ENCODE measurements at places on chromosomes 7 and 10. TPM values are rescaled to one million over a fixed set of nuclear protein-coding genes. Genes with fewer than 3 reads are reported as not detected.

CISD1 gene
- 65.4 TPM for total RNA-seq

- H3K27ac ChIP-seq: no peak overlapping the region
- H3K36me3 ChIP-seq: no peaks in the 10 kb centered on the region
- H3K4me3 ChIP-seq: no peak overlapping the region
Observed at GRCh38 chr7:122255454-122255853, 49.1 kb downstream of the FEZF1 start.

- peak overlapping the region; percentile 63 for H3K4me3 ChIP-seq
- peaks cover 26% of the 10 kb centered on the region for H3K4me1 ChIP-seq
- peak overlapping the region; percentile 75 for H3K27ac ChIP-seq
- no peaks in the 10 kb centered on the region for H3K27me3 ChIP-seq
- peaks cover 4% of the 10 kb centered on the region for H3K36me3 ChIP-seq
- DNase-seq: peak; percentile 50
Observed at GRCh38 chr10:86536294-86536861, 14.8 kb upstream of the WAPL start.

- H3K27me3 ChIP-seq: no peaks in the 10 kb centered on the region
- H3K4me1 ChIP-seq: peaks cover 11% of the 10 kb centered on the region
- no peak overlapping the region for H3K4me3 ChIP-seq
- no peak overlapping the region for H3K27ac ChIP-seq
- DNase-seq: no peak
- peaks cover 4% of the 10 kb centered on the region for H3K36me3 ChIP-seq
Observed at GRCh38 chr10:119428789-119429188, 113.7 kb downstream of the RGS10 start.

DNA sequence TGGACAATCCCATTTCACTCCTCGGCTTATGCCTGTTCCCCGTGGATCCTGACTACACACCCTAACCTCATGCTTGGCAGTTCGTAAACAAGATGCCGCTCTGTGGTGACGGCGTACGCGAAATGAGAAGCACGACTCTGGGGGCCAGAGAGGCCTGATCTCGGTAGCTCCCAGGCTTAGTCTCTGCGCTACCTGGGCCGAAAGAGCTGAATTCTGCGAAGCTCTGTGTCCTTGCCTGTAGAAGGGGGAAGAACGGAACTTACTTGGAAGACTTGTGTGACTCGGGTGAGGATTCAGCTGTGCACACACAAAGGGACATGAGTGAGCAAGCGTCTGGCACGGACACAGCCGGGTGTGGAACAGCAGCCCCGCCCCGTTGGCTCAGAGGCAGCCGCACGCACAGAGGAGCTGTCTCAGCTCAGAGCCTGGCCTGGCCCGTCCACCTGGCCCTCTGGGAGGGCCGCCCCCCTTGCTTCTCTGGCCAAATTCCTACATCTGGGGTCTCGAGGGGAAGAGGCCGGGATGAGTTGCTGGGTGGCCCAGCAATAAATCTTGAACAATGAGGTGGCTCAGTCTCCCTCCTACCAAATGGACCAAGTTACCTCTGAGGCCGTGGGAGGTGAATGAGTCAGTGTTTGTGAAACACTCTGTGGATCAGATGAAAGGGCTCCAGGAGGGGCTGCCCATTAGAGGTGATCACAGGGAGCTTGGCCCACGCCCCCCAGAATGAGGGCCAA is 83.8 kb downstream of the PDGFA start:
- H3K4me3 ChIP-seq: no peak overlapping the region
- H3K27ac ChIP-seq: no peak overlapping the region
- H3K27me3 ChIP-seq: no peaks in the 10 kb centered on the region
- H3K36me3 ChIP-seq: no peaks in the 10 kb centered on the region

AMPH gene
- total RNA-seq: not detected

- H3K4me1 ChIP-seq: peaks cover 13% of the 10 kb centered on the region
- no peak overlapping the region for H3K4me3 ChIP-seq
- peaks cover 7% of the 10 kb centered on the region for H3K36me3 ChIP-seq
- DNase-seq: no peak
Observed at GRCh38 chr10:63343476-63343875, 122.3 kb downstream of the JMJD1C start.

NUP42 gene
- total RNA-seq: 48.2 TPM

DNA sequence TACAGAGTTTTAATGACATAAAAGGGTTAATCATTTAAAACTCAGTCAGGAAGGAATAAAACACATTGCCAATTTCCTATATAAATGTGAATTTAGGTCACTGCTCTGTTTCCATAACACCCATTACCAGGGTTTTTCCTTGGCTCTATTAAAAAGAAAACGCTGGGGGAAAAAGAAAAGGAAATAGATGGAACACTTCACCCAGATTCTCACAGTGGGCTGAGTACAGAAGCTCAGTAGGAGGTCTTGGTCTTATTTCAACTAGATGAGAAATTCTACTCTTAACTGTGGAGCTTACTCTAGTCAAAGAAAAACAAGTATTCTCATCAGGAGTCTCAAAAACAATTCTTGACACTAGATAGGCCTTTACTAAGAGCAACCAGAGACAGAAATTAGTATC is 36.5 kb downstream of the GLUD1 start:
- no peaks in the 10 kb centered on the region for H3K4me1 ChIP-seq
- no peaks in the 10 kb centered on the region for H3K27me3 ChIP-seq
- H3K27ac ChIP-seq: no peak overlapping the region
- DNase-seq: no peak
- H3K4me3 ChIP-seq: no peak overlapping the region
- H3K36me3 ChIP-seq: peaks cover 11% of the 10 kb centered on the region

- H3K36me3 ChIP-seq: no peaks in the 10 kb centered on the region
- no peak overlapping the region for H3K27ac ChIP-seq
- no peaks in the 10 kb centered on the region for H3K4me1 ChIP-seq
Observed at GRCh38 chr7:47836503-47837202, 111.6 kb downstream of the PKD1L1 start.

DNA sequence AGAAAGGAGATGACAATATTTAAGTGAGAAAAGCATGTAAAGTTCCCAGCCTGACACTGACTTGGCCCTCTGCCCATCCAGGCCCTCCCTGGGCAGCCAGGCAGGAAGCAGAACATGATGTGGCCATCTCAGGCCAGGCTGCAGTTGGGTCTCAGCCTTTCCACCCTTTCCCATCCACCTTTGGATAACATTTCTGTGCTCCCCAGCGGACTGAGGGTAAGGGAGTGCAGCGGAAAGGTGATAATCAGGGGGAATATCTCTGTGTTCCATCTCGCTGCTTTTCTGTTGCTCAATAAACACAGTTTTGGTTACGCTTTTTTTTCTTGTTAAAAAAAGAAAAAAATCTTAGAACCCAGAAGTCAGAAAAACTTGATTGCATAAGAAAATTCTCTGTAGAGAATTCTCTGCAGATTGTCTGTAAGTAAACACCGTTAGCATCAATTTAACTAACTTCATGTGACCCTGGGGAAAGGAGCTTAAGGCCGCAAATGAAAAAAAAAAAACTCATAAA is 37.2 kb upstream of the TARP start:
- H3K27me3 ChIP-seq: no peaks in the 10 kb centered on the region
- H3K27ac ChIP-seq: peak overlapping the region; percentile 80
- peaks cover 4% of the 10 kb centered on the region for H3K36me3 ChIP-seq
- H3K4me3 ChIP-seq: peak overlapping the region; percentile 69
- peaks cover 11% of the 10 kb centered on the region for H3K4me1 ChIP-seq
- no peak for DNase-seq

FOXP2 gene
- total RNA-seq: not detected

DNA sequence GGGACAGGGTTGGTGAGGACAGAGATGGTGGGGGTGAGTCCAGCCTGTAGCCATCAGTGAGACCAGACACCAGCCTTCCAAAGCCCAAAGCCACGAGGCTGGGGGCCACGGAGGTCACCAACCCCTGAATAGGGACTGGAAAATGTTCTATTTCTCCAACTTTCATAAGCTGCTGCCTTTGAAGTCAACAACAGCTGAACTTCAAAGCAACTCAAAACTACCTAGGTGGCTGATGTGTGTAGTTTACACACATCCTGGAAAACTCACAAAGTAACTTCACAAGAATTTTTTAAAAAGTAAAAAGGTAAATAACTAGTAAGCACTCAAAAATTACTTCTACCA is 88.8 kb downstream of the CHST15 start:
- H3K4me3 ChIP-seq: no peak overlapping the region
- no peak overlapping the region for H3K27ac ChIP-seq
- no peak for DNase-seq

- no peak overlapping the region for H3K4me3 ChIP-seq
- H3K4me1 ChIP-seq: no peaks in the 10 kb centered on the region
- no peaks in the 10 kb centered on the region for H3K36me3 ChIP-seq
- no peaks in the 10 kb centered on the region for H3K27me3 ChIP-seq
- no peak for DNase-seq
Observed at GRCh38 chr7:46775776-46776175, 806.1 kb downstream of the TNS3 start.

- DNase-seq: no peak
- H3K4me3 ChIP-seq: no peak overlapping the region
- no peaks in the 10 kb centered on the region for H3K27me3 ChIP-seq
- no peak overlapping the region for H3K27ac ChIP-seq
Observed at GRCh38 chr10:112902730-112903129, 47.3 kb upstream of the TCF7L2 start.

GRCh38 chr7:144670218-144670617 is 165.6 kb downstream of the TPK1 start:
- DNase-seq: no peak
- no peaks in the 10 kb centered on the region for H3K4me1 ChIP-seq

SFRP5 gene
- total RNA-seq: 0.27 TPM

SEMA3A gene
- total RNA-seq: 2.2 TPM

- no peak for DNase-seq
- H3K4me3 ChIP-seq: no peak overlapping the region
- peaks cover 7% of the 10 kb centered on the region for H3K36me3 ChIP-seq
- peaks cover 37% of the 10 kb centered on the region for H3K27me3 ChIP-seq
- H3K27ac ChIP-seq: no peak overlapping the region
- peaks cover 31% of the 10 kb centered on the region for H3K4me1 ChIP-seq
Observed at GRCh38 chr7:24725554-24726241, 31.6 kb downstream of the GSDME start.

MYL10 gene
- total RNA-seq: not detected

- H3K4me3 ChIP-seq: no peak overlapping the region
- H3K4me1 ChIP-seq: peaks cover 22% of the 10 kb centered on the region
- H3K36me3 ChIP-seq: peaks cover 1% of the 10 kb centered on the region
- DNase-seq: no peak
- H3K27me3 ChIP-seq: peaks cover 39% of the 10 kb centered on the region
- H3K27ac ChIP-seq: no peak overlapping the region
Observed at GRCh38 chr10:93147281-93147680, 73.6 kb downstream of the CYP26A1 start.

TRIM73 gene
- 1.1 TPM for total RNA-seq

DKK1 gene
- not detected for total RNA-seq

GRCh38 chr7:98209166-98209920 is 1.9 kb upstream of the BHLHA15 start:
- no peak overlapping the region for H3K27ac ChIP-seq
- H3K4me3 ChIP-seq: peak overlapping the region; percentile 47
- H3K36me3 ChIP-seq: peaks cover 9% of the 10 kb centered on the region
- H3K4me1 ChIP-seq: peaks cover 8% of the 10 kb centered on the region

DNA sequence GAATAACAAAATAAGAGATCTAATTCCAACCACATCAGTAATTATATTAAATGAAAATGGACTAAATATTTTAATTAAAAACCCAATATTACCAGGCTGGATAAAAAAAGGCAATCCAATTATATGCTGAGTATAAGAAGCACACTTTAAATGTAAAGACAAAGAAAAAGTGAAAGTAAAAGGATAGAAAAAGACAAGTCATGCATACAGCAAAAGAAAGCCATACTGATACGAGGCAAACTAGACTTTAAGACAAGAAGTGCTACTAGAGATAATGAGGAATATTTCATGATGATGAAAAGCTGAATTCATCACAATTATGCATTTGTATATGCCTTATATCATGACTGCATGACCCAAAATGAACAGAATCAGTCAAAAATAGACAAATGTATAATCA is 628.6 kb downstream of the PHTF2 start:
- H3K36me3 ChIP-seq: no peaks in the 10 kb centered on the region
- no peaks in the 10 kb centered on the region for H3K4me1 ChIP-seq
- no peak for DNase-seq
- H3K4me3 ChIP-seq: no peak overlapping the region

DNA sequence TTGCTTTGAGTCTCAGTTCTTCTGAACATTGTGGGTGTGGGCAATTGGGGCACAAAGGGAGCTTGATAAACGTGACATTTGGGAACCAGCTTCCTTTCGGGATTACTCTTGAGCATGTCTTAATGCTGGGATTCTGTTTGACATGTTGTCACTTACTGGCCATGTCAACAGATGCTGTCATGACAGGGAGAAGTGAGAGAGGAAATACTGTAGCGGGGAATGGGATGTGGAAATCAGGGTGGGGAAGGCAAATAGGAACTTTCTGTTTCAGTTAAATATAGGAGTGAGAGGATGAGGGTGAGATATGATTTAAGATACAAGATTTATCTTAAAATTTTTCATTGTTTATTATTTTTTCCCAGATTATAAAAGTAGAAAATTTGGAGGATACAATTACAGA is 83.9 kb downstream of the SEC23IP start:
- DNase-seq: no peak
- no peak overlapping the region for H3K27ac ChIP-seq
- H3K4me1 ChIP-seq: no peaks in the 10 kb centered on the region
- H3K27me3 ChIP-seq: peaks cover 21% of the 10 kb centered on the region
- H3K36me3 ChIP-seq: no peaks in the 10 kb centered on the region

DNA sequence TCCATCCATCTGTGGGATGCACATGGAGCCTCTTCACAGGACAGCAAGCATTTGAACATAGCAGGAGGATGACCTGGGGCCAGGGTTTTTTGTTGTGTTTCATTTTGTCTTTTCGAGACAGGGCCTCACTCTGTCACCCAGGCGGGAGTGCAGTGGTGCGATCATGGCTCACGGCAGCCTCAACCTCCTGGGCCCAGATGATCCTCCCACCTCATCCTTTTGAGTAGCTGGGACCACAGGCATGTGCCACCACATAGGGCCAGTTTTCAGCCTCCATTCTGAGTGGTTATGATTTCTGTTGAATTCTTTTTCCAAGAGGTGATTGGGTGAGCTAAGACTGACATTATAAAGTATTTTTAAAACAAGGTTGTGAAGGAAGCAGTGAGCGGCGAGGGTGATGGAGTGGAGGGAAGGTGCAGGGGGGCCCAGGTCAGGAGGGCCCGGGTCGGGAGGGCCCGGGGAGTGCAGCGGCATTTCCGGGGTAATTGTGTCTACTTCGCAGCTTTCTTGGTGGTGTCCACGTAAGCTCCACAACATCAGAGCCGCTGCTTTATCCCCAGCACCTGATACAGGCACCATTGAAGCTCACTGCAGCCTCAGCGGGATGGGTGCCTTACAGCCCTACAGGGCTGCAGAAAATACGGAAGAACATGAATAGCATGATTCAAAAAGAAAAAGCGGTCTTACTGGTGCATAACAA is 12.0 kb upstream of the LARP4B start:
- no peaks in the 10 kb centered on the region for H3K27me3 ChIP-seq
- no peak for DNase-seq
- H3K27ac ChIP-seq: no peak overlapping the region
- H3K36me3 ChIP-seq: no peaks in the 10 kb centered on the region
